ENCODE measurements at places on chromosomes 2 and 18.

DNA sequence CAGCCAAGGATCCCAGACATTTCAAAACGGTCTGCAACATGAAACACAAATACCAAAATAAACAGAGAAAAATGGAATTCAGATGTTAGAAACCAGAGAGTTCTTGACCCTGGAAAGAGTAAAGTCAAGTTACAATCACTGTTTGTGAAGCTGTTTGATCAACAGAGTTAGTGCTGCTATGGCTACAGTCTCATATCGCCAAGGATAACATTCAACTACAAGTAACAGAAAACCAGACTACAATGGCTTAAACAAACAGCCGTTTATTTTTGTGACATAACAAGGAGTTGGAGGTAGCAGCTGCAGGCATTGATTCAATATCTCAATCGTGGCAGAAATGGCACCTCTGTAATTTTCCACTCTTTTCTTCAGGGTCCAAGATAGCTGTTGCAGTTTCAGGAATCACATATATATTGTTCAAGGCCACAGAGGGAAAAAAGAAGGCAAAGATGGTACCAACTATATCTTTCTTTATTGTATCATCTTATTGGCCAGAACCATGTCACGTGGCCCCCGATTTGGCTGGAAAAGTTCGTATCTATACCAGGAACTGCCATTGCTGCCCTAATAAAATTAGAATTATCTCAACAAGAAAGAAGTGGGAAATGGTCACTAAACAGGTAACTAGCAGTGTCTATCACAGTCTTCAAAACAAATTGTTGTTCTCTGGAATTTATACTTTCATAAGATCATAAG lies 17.7 kb upstream of the HNRNPLL start:
- peak; percentile 89 for DNase-seq

GRCh38 chr2:15116830-15117229 lies 444.3 kb downstream of the NBAS start:
- no peak for DNase-seq

DNA sequence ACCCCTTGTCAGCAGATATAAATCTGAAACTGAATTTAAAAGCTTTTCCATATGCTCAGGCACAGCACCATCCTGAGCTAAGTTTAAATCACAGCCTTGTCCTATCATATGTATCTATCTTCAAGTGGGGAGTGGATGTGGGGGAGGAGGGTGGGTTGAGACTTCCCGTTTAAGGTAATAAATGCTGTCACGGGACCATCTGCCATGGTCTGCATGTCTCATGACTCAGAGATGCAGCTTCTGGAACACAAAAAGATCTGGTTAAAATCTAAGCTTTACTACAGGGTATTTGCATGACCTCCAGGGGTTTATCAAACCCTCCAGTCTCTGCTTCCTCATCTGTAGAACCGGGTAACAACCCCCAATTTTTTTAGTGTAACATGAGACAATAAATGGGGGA lies 377.7 kb upstream of the ST6GAL2 start:
- no peak for DNase-seq

GRCh38 chr2:46150445-46150955 lies 146.7 kb upstream of the EPAS1 start:
- DNase-seq, result no peak

- DNase-seq, result no peak
Measured at GRCh38 chr18:67510831-67511230, 5.7 kb downstream of the DSEL start.

DNA sequence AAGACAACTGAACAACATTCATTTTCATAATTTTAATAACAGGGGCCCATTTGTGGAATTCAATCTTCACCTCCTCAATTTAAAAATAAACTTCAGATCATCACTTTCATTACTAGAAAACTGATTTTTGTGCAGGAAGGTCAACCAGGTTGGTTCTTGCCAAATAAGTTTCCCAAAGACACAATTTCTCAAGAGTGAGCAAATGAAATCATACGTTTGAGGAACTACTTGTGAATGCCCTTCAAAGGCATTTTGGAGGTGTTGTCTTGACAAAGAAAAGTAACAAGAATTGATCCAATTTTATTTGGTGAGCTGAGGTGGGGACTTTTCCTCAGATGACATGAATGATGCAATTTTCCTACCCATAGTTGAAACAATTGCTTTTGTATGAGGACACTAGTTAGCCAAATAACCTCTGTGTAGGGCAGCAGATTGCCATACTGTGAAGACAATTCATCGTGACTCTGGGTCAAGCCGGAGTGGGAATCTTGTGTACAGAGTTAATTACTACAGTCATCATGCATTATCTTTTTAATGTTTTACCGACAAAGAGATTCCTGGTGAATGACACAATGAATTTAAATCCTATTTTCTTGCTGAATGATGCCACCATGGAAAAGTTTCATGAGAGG lies 121.8 kb downstream of the TGFA start:
- DNase-seq, result no peak

DNA sequence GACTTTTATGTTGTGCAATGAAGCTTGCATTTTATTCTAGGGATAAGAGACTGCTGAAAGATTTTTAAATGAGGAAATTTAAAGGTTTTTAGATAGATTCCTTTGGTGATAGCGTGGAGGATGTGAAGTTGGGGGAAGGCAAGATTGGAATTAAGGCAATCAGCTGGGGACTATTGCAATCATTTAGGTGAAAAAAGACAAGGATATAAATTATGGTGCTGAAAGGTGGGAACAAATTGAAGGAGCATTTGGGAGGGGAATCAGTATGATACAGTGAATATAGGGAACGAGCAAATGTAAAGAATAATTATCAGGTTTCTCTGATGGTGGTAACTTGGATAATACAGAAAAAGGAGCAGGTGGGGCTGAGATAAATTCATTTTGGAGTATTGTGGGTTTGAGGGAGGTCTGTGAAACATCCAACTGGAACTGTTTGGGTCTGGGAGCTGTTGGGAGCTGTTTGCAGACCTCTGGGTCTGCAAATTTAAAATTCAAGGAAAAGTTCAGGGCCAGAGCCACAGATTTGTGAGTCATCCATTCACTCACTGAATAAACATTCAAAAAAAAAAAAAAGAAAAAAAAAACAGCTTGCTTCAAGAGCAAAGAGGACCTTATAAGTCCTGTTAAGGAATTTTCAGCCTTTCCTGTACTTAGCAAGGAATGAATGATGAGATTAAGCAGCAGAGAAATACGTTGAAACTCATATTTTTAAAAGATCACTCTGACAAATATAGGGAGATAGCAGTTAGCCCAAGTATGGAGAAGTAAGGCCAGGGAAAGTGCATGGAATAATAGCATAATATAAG lies 257.5 kb upstream of the FN1 start:
- DNase-seq, result no peak

DNA sequence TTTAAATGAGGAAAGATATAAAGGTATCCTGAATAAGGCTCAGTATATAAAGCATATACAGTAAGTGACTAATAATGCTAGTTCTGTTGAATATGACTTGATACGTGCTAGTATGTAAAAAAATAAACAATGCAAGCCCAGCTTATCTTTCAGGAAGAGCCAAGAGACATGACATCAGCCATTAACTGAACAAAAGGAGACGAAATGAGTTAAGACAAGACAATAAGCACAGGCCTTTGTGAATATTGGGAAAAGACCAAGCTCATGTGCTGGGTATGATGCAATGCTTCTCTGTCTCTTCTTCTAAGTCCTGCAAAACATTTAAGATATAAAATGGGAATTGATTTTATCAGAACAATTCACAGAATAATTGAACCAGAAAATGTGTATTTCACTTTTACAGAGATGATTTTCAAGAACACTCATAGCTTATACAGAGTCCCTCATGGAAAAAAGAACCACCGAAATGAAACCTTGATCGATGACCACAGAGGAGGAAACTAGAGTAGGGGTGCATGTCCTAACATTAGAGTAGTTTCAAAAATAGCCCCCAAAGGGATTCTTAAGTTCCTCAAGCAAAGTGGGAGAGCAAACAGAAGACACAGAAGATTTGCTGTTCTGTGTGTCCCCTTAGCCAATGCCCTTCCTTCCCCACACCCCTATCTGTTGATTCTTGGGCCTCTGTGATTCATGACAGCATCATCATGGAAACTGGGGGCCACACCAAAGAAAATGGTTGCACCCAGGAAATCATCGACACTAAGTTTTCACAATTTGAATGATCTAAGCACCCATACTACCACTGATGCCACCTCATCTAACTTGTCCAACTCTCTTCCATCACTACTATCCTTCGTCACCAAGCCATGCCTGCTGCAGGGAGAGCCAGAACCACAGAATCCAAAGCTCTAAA lies 68.0 kb upstream of the CRIM1 start:
- no peak for DNase-seq

DNA sequence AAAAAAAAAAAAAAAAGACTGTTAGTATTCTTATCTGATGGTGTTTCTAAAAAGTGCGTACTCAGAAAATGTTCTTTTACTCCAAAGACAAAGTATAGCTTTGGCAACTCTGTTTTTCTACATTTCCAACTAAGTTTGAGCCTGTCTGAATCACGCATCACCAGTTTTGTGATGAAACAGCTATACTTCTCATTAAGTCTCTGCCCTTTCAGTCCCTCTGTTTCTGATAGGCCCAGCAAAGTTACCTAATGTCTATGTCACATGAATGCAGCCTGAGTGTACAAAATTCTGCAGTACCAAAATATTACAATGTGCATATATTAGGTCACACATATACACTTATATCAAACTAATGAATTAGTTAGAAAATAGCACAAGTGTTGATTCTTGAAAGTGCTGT lies 22.4 kb downstream of the TWSG1 start:
- DNase-seq, result no peak

GRCh38 chr2:23760736-23761135 lies 166.2 kb downstream of the ATAD2B start:
- peak; percentile 51 for DNase-seq

DNA sequence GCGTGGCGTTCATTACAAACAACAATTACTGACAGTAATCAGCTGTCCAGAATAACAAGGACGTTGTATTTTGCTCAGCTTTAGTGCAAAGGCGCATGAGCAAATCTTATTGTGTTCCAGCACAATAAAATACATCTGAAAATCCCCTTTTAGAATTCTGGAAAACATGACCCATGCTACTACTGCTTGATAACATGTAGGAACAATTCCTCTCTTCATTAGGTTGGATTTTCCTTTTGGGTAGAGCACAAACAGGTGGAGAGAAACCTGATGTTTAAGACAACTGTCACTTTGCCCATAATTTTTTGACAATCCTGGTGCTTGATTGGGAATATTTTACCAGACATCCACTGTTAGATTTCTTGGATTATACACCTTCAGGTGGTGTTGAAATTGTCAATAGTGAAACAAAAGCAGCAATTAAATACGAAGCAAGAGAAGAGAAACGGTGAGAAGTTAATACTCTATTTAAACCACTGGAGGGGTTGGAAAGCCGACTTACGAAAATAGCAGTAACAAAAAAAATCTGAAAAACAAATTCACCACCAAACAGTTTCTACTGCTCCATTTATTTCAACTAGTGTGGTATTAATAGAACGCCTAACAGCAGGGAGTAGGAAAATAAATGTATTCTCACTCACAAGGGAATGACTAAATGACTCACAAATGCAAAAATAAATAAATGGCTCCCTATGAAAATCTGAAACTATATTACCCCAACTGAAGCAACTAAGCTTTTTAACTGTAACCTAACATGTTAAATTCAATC lies 102.7 kb downstream of the CPO start:
- DNase-seq, result peak; percentile 29
